HFF-Myc (cell line): ENCODE measurements at places on chromosomes 6 and 20.

DNA sequence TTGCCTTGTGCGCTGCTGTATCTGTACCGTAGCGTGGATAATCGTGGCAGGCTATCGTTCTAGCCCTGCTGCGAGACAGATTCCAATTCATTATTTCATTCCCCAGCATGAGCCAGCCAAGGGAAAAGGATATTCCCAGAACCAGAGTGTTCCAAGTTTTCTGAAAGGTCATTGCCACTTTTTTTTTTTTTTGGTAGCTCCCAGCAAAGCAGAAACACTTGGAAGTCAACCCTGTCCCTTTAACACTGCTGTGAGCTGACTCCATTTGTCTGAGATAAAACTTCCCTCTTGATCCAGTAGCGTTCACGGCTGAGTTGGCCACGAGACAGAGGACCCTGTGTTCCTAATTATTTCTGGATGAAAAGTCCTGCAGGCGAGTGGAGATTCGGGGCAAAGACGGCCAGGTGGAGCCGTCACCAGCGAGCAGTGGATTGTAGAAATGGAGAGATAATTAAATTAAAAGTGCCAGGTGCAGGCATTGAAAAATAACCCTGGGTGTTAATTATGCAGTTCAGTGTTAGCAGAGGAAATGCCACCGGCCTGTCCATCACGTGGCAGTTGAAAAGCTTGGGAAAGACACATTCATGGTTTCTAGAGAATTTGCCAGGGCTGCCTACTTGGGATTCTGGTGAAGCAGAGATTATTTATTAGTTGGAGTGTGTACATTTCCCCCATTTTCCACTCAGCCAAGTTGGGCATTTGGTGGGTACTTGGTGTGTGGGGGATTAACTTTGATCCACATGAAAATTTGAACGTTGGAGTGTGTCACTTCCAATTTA, 164.2 kb downstream of the SLC24A3 start:
- no peak for DNase-seq

GRCh38 chr6:40922281-40922680, 116.7 kb downstream of the UNC5CL start:
- no peak for DNase-seq

GRCh38 chr6:157281570-157281969, 41.7 kb downstream of the TMEM242 start:
- no peak for DNase-seq

DNA sequence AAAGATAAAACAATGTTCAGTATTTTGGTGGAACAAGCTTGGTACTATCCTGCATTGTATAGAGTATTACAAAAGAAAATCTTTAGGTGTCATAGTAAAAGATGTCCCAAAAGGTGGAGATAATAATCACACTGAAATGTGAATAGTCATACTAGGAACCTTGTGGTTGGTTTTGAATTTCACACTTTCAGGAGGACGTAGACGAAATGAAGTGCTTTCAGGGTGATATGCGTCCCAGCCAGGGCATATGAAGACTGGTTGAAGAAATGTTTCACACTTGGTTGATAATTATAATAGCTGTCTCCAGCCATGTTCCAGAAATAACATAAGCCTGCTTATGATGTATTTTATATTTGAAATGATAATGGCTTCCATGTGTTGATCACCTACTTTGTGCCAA, 60.4 kb downstream of the SCAND1 start:
- DNase-seq = no peak

- DNase-seq = no peak
Observed at GRCh38 chr6:34608321-34609091, 52.4 kb upstream of the SPDEF start.

DNA sequence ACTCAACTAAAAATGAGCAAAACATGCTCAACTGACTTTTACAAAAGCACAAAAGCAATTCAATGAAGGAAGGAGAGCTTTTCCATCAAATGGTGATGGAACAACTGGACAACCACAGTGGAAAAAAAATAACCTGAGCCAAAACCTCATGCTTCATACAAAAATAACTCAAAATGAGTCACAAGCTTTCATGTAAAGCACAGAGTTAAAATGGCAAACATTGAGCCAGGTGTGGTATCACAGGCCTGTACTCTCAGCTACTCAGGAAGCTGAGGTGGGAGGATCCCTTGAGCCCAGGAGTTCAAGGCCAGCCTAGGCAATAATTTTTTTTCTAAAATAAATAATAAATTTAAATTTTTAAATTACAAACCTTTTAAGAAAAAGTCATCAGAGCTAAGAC, 18.4 kb upstream of the HLA-G start:
- DNase-seq = no peak

DNA sequence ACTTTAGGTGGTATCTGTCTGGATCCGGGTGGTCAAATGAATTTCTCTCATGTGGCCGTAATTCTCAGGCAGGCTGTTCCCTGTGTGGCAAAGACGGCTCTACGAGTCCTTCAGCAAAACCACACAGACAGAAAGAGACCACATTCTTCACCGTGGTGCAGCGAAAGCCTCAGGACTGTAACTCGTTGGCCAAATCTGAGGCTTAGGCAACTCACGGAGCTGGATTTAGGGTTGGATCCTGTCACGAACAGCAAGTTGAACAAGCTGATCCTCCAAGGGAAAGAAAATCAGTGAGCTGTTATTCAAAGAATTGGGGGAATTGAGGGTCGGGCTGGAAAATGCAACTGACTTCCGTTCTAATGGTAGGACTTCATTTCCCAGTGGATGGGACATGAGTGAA, 167.4 kb downstream of the ZMYND8 start:
- DNase-seq = no peak

GRCh38 chr6:66496659-66497058, 789.6 kb upstream of the EYS start:
- no peak for DNase-seq

DNA sequence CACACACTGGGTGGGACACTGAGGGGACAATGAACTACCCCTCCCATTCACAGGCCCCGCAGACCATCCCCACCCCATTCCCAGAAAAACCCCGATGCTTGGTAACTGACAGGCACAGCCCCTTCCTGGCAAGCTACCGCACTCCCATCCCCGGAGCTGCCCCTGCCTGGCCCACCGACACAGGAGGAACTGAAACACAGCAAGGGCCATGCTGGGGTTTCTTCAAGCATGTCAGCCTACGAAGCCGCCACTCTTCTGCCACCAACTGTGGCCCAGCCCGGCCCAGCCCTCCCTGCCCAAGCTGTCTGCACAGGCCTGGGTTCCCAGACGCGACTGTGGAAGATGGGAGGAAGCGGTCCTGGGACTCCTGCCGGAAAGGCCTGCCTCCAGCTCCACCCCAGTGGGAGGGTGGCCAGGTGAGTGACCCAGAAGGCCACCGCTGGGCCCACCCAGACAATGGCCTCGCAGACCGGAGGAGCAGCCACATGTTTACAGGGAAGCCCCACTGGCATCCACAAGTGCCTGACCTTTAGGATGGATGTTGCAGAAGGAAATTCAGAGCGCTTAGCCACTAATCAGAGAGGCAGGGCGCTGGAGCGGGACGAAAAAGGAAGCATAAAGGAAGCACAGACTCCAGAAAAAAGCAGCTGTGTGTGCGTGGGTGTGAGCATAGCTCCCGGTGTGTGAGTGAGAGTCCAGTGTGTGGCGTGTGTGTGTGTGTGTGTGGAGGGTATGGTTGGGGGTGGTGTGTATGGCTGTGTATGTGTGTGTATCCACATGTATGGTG, 91.6 kb downstream of the PRND start:
- DNase-seq = no peak

DNA sequence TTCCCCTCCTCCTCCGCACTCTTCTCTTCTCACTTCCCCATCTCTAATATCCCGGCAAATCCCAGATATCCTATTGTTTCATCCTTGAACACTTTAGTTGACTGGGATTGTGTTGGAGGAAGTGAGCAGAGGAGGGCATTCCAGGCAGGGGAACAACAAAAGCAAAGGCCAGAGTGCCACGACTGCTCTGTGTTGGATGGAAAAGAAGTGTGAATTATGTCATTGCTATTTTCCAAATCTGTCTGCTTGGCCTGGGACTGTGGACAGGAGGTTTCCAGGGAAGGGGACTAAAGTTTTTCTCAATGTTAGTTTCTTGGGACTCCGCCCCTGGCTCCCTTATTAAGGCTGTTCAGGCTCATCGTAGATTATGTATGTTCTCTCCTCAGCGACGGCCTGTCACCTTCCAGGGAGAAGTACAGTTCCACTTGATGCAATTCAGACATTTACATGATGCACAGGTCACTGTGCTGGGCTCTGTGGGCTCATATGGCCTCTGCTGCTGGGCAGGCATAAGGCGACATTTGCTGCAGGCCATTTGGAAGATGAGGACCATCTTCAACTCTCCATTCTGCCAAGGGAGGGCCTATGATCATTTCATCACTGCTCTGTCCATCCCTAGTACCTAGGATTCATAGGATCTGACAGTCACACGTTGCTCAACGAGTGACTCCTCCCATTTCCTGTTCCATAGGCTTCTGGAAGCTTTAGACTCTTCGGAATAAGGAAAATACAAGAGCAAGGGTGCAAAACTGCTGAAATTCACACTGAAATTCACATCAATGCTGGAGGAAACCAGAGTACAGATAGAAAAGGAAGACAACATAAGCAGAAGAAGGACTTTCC, 99.1 kb upstream of the KCNK16 start:
- no peak for DNase-seq

- no peak for DNase-seq
Observed at GRCh38 chr6:170476360-170476759, 76.7 kb downstream of the PSMB1 start.

GRCh38 chr6:31758281-31758680, 4.2 kb upstream of the SAPCD1 start:
- no peak for DNase-seq

DNA sequence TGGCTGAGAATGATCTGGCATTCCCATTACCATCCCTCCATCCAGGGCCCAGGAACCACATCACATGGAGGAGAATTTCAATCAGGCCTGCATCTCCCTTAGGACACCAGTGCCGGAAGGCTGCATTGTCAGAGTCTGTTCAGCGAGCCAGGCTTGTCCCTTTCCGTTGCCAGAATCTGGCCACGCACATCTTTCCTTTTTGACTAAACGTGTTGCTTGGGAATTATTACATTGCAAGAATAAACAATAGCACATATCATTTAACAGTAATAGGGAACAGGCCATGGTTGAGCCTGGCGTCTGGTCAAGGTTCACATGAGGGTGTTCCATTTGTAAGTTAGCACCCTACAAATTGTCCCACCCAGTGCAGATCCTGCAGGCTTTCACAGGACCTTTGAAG, 42.8 kb downstream of the SOBP start:
- no peak for DNase-seq

DNA sequence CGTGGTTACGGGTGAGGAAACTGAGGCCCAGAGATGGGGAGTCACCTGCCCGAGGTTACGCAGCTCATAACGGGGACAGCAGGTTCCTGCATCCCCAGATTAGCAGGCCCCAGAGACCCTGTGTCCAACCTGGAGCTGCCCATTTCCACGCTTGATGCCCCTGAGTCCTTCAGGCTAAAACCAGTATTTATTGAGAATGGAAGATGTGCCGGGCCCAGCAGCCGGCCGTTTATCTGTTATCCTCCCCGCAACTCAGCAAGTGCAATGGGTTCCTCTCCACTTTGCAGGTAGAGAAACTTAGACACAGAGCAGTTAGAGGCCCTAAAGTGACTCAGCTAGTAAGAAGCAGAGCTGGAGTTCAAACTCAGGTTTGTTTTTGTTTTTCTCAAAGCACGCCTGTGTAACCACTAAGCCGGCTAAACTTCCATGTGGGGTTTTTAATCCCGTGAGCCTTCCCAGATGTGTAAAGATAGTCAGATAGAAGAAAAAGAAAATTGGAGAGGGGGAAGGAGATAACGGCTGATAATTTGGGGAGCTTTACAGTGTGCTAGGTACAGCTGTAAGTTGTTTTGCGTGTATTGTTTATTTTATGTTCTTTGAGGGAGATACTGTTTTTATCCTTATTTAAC, 775 bp downstream of the PFDN4 start:
- no peak for DNase-seq

DNA sequence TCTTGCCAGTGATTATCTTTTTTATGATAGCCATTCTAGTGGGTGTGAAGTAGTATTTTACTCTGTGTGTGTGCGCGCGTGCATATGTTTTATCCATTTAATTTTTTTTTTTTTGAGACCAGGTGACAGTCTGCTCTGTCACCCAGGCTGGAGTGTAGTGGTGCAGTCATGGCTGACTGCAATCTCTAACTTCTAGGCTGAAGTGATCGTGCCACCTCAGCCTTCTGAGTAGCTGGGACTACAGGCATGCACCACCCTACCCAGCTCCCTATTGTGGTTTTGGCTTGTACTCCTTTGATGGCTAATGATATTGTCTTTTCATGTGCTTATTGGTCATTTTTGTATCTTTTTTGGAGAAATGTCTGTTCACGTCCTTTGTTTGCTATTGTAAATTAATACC, 33.3 kb downstream of the ITCH start:
- DNase-seq = no peak

- DNase-seq = no peak
Observed at GRCh38 chr6:33616913-33617312, 4.2 kb upstream of the ITPR3 start.

DNA sequence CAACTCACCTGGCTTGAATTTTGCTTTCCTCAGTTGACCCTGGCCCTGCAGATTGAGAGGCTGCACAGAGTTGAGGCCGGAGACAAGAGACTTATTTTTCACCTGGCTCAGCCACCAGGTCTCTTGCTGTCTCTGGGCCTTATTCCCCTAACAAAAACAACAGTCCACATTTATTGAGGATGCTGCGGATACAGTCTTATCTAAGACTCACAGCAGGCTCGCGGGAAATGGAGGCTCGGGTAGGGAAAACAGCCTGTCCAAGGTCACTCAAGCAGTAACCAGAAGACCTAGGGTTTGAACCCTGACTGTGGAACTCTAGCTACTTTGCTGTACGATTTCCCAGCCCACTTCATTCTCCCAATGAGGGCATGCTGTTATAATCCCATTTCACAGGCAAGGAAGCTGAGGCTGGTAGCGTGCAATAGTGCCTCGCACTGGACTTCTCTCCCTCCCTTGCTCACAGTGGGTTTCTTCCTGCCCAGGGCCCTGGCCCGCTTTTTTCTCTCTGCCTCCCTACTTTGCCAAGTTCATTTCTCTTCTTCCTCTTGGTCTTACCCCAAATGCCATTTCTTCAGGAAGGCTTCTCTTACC, 57.7 kb downstream of the RBM38 start:
- DNase-seq = no peak

- DNase-seq = no peak
Observed at GRCh38 chr6:75691012-75691411, 58.0 kb upstream of the MYO6 start.

- no peak for DNase-seq
Observed at GRCh38 chr6:166615059-166615770, 11.8 kb downstream of the RPS6KA2 start.

DNA sequence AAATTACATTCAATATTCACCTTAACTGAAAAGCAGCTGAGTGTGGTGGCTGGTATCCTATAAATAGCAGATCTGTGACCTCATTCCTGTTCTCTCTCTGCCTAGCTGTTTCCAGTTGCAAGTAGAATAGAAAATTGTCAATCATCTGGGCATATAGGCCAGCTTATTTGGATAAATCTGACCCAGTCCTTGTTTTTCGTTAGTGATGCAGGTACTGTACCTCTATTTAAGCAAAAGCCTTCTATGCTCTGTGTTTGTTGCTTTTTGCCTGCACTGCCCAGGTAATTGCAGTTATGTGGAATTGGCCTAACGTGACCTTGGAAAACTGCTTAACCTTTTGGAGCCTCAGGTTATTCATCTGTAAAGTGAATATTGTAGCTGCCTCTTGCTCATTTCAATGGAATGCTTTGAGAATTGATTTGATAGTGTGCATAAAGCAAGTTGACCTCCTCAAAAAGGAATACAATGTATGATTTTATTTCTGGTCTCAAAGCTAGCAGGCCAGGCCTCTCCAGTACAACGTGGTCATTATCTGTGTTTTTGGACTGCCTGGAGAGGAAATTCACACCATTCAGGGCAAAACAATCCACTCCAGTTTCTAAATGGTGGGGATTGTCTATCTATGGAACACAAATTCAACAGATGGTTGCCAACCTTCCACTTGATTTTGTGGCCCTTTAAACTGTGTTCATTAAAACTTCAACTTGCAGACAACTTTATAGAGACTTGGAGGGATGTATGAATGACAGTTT, 508.7 kb upstream of the CITED2 start:
- no peak for DNase-seq
